ENCODE measurements at places on chromosomes 2 and 18. TPM values are rescaled to one million over a fixed set of nuclear protein-coding genes. Genes with fewer than 3 reads are reported as not detected.

NEB gene
- total RNA-seq, result 1.6 TPM

DNA sequence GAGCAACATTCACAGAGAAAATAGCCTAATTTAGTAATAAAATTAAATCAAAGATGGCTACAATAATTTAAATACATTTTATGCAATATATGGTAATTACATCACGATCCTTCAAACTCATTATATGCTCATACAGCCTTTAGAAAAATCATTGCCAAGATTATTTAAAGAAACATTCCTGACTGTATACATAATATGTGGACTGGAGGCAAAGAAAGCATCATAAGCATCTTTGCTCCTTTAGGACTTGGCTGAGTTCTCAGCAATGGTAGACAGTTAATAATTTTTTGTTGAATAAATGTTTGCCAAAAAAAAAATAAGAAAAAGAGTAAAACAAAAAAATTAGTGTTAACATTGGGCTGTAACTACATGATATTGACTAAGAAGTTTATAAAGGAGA is 26.9 kb downstream of the NCKAP5 start:
- no peaks in the 10 kb centered on the region for H3K27me3 ChIP-seq
- no peak overlapping the region for H3K4me3 ChIP-seq
- no peaks in the 10 kb centered on the region for H3K4me1 ChIP-seq
- H3K36me3 ChIP-seq, result no peaks in the 10 kb centered on the region

- peak overlapping the region; percentile 74 for H3K27ac ChIP-seq
- H3K4me1 ChIP-seq, result peaks cover 20% of the 10 kb centered on the region
- peaks cover 12% of the 10 kb centered on the region for H3K36me3 ChIP-seq
- DNase-seq, result no peak
Observed at GRCh38 chr2:1685078-1685956, 59.0 kb downstream of the PXDN start.

DNA sequence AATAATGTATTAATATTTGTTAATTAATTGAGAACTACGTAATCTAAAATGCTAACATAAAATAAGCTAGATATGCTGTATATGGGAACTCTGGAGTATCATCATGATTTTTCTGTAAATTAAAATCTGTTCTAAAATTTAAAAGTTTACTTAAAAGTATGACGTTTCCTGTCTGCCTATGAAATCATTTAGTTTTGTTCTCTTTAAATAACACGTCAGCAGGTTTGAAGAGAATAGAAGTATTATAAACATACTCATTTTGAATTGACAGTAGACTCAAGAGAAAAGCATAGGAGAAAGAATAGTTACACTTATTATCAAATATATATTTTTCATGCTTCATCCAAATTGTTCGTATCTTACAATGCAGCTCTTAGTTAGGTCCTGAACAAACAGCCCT is 19.1 kb upstream of the ZNF804A start:
- H3K36me3 ChIP-seq, result no peaks in the 10 kb centered on the region
- H3K27me3 ChIP-seq, result no peaks in the 10 kb centered on the region
- DNase-seq, result no peak
- no peaks in the 10 kb centered on the region for H3K4me1 ChIP-seq

DNA sequence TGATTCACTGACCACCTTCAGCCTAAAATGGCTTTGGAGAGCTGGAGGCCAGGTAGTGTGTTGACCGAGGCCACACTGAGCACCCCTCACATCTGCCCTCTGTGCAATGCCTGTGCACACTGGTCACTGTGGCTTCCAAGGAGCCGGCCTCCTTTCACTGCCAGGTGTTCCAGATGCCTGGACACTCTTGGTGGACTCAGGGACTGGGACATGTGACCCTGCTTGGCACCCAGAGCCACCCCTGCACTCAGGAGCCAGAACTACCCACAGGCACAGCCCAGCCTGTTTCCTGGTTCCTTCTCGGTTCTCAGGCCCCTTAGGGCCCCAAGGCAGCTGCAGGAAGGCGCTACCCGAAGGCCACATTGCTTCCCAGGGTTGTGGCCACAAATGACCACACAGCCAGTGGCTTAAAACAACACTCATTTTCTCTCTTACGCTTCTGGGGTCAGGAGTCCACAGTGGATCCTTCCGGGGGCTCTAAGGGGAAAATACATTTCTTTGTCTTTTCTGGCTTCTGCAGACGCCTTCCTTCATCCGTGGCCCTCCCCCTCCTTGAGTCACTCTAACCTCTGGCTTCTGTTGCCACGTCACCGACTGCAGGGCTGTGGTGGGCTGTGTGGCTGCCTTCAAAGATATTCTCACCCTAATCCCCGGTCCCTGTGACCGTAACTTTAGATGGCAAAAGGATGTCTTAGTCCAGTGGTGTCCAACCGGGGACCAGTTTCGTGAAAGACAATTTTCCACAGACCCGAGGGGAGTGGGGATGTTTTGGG is 78.6 kb downstream of the ASB1 start:
- no peak overlapping the region for H3K4me3 ChIP-seq
- H3K36me3 ChIP-seq, result peaks cover 3% of the 10 kb centered on the region
- DNase-seq, result no peak
- peaks cover 8% of the 10 kb centered on the region for H3K27me3 ChIP-seq

GRCh38 chr18:74139888-74140287 is 7.7 kb downstream of the FBXO15 start:
- no peaks in the 10 kb centered on the region for H3K36me3 ChIP-seq
- no peak overlapping the region for H3K27ac ChIP-seq
- peaks cover 8% of the 10 kb centered on the region for H3K4me1 ChIP-seq
- DNase-seq, result no peak
- H3K27me3 ChIP-seq, result peaks cover 24% of the 10 kb centered on the region

DNA sequence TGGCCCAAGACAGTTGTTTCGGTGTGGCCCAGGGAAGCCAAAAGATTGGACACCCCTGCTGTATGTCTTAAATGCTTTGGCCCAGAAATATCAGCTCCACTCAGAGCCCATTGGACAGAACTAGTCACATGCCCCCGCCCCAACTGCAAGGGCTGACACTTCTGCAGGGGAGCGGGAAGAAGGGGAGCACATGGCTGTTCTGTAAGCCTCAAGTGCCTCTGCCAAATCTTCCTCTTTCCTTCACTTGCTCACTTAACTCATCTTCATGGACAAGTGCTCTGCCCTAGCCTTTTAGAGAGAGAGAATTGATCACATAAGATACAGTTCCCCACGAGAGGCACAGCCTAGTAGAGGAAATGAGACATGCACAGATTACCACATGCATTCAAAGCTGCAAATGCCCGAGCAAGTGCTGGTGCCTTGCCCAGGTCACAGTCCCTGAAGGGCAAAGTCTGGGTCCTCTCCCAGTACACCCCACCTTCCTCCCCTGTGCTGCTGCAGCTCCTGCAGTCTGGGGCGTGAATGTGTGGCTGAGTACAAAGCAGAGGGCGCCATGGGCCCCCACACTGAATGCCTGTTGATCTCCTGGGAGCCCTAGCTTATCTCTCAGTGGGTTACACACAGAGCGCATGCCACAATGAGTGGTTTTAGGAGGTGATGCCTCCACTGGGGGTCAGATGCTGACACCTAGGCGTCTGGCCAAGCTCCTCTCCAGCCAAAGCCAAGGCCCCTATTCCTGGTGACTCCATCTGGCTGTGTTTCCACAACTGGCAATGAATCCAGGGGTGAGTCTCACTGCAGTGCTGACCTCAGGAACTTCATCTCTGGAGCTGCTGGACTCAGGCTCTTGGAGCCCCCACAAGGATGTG is 135.3 kb downstream of the CTIF start:
- no peak for DNase-seq
- H3K36me3 ChIP-seq, result peaks cover 10% of the 10 kb centered on the region
- H3K4me3 ChIP-seq, result no peak overlapping the region
- H3K27ac ChIP-seq, result no peak overlapping the region

IL1F10 gene
- not detected for total RNA-seq

DNA sequence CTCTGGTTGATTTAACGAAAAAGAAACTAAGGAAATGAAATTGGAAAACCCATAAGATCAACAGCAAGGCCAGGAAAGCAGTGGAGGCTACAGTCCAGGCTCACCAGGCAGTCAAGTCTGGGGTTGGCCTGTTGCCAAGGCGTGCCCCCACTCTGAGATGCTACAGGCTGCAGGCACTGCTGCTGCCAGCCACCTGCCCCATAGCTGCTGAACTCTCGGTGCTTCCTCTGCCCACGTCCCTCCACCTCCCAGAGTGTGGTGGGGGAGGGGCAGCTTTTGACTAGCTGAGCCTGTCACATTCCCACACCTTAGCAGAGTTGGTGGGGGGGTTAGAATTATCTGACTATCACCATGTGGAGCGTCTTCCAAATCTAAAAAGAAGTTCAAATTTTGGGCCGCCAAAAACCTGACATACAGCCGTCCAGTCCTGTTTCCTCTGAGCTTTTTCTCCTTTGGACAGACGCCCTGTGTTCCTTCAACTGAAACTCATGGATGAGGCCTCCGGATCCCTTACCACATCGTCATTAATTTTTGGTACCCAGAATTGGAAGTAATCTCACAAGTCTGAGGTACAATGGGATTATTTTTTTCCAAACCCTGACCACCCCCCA is 3.9 kb upstream of the SH3RF3 start:
- no peaks in the 10 kb centered on the region for H3K36me3 ChIP-seq
- no peak overlapping the region for H3K27ac ChIP-seq
- H3K4me1 ChIP-seq, result peaks cover 8% of the 10 kb centered on the region
- DNase-seq, result no peak
- no peak overlapping the region for H3K4me3 ChIP-seq
- H3K27me3 ChIP-seq, result peaks cover 31% of the 10 kb centered on the region

- no peak overlapping the region for H3K27ac ChIP-seq
- H3K4me3 ChIP-seq, result no peak overlapping the region
- H3K27me3 ChIP-seq, result no peaks in the 10 kb centered on the region
- H3K36me3 ChIP-seq, result no peaks in the 10 kb centered on the region
- no peaks in the 10 kb centered on the region for H3K4me1 ChIP-seq
- no peak for DNase-seq
Observed at GRCh38 chr2:145723872-145724271, 1204.0 kb upstream of the ZEB2 start.

PLCD4 gene
- total RNA-seq, result 0.38 TPM

GRCh38 chr2:39649511-39649910 is 16.2 kb upstream of the TMEM178A start:
- DNase-seq, result no peak
- H3K36me3 ChIP-seq, result no peaks in the 10 kb centered on the region
- peaks cover 1% of the 10 kb centered on the region for H3K4me1 ChIP-seq

DNA sequence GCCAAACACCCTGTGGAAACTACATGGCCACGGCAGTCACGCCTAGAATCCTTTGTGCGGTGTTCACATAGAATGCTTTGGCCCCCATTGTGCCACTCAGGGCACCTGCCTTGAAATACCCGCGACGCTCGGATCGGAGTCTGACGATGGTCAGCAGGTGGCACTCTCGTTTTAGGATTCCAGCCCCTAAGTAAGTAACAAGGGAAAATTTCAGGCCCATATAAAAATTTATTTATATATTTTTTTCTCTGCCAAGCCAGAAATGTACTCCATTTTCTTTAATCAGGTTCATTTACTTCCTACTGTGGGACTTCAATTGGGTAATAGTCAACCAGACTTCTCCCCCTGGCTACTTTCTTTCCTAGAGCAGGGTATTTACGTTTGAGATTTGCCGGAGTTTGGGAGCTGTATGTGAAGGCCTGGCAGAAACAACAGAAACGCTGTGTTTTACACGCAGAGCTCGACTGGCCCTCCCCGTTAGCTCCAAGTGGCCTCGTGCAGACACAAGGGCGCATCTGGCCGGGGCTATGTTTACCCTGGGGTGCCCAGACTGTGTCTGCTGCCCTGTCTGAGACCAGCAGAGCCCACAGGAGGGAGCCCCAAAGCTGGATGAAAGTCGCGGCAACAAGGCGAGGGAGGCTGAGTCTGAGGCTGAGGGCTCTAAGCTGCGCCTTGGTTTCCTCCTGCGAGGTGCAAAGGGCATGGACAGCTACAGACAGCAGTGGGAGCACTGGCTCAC is 41.6 kb downstream of the LRRC30 start:
- no peaks in the 10 kb centered on the region for H3K36me3 ChIP-seq
- DNase-seq, result peak; percentile 23
- peaks cover 2% of the 10 kb centered on the region for H3K4me1 ChIP-seq
- H3K27ac ChIP-seq, result peak overlapping the region; percentile 65

DNA sequence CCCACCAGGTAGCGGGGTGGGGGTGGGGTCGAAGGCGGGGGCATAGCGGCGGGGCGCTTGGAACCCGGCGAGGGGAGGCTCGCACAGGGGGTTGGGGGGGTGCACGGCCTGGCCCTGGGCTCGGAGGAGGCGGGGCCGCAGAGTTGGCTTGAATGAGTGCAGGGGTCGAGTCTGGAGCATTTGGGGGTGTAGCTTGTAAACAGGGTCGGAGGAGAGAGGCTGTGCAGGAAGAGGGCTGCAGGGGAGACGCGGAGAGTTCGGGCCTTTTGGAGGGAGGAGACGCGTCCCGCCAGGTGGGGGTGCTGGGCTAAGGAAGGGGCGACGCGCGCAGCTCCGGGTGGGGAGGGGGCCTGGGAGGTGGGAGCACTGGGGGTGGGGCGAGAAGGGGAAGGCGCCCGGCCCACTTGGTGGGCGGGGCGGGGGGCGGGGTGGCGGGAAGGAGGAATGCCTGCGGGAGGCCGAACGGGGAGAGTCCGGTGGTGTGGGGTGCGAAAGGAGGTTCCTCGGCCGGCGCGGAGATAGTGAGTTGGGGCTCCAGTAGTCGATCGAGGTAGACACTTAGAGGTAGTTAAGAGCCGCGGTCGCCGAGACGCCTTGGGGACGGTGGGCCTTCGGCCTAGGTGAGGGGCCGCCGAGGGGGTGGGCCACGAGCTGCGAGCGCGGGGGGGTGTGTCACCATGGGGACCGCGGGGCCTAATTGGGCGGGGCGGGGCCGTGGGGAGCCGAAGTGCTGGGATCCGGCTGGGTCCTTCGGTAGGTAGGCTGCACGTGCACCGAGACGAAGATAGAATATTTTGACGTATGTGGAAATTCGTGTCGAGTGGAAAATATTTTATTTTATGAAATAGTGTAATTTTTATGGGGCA is 774 bp downstream of the MSH6 start:
- peak overlapping the region; percentile 98 for H3K27ac ChIP-seq
- peak; percentile 64 for DNase-seq
- H3K4me1 ChIP-seq, result peaks cover 21% of the 10 kb centered on the region
- no peaks in the 10 kb centered on the region for H3K27me3 ChIP-seq
- H3K36me3 ChIP-seq, result peaks cover 14% of the 10 kb centered on the region
- H3K4me3 ChIP-seq, result peak overlapping the region; percentile 89

DUSP2 gene
- 0.64 TPM for total RNA-seq

MGAT5 gene
- 106 TPM for total RNA-seq

EML6 gene
- total RNA-seq, result 2.6 TPM

C2orf72 gene
- 11.1 TPM for total RNA-seq

DNA sequence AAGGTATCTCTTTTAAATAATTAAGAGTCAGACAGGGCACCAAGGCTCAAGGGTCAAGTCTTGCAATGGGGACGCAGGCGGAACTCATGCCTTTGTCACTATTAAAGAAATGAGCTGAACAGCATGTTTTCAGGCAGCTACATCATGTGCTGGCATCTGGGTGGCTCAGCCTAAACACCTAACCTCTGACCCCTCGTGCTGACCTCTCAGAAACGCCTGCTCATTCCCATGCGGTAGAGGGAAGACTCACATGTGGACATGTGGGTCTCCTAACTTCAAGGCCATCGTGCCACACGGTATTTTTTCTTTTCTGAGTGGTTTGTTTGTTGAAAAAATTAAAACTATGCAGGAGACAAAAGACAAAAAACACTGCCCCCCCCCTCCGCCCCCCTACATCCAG is 31.3 kb downstream of the CYP27C1 start:
- no peaks in the 10 kb centered on the region for H3K27me3 ChIP-seq
- peaks cover 1% of the 10 kb centered on the region for H3K4me1 ChIP-seq
- no peak overlapping the region for H3K27ac ChIP-seq
- DNase-seq, result no peak
